Skeletal muscle cell (primary cell): ENCODE measurements at places on chromosomes 6 and 20.

DNA sequence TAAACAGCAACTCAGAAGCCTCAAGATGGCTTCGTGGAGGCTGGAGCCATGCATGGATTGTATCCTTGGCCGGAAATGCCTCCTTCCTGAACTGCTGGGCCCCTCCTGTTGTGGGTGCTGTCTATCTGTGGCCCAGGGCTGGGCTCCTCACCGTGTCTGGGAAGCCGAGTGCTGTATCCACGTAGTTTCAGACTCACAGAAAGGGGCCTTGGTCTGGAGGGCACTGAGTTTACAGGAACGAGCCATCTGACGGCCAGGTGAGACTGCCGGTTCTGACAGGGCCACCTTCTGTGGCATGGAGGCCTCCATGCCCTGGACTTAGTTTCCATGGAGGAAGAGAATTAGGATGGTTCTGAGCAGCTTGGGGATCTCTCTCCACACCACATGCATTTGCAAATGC is 142.2 kb downstream of the ERMARD start:
- no peak for DNase-seq

DNA sequence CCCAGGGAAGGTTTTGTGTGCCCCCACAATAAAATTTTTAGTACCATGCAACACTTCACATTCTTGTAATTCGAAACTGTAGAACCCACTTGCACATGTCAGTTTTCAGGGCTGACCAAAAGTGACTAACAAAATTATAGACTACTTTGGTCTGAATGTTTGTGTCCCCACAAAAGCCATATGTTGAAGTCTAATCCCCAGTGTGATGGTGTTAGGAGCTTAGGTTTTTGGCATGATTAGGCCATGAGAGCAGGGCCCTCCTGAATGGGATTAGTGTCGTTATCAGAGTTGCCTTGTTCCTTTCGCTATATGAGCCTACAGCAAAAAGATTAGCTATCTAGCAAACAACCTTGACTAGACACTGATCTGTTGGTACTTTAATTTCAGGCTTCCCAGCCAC is 49.0 kb upstream of the TENT5A start:
- no peak for DNase-seq

DNA sequence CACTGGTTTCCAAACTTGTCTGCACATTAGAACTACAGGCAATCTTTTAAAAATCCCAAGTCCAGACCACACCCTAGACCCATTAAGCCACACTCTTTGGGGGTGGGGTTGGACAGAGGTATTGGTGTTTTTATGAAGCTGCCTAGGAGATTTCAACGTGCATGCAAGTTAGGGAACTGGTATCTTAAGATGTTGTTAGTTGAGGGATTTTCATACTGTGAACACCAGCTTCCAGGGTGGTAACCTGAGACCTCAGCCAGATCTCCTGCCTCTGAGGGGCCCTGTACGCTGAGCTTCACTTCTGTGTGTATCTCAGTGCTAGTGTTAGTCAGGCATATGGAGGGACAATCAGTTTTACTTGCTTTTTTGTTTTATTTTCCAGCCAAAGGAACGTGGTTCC is 138.0 kb downstream of the UTRN start:
- no peak for DNase-seq

DNA sequence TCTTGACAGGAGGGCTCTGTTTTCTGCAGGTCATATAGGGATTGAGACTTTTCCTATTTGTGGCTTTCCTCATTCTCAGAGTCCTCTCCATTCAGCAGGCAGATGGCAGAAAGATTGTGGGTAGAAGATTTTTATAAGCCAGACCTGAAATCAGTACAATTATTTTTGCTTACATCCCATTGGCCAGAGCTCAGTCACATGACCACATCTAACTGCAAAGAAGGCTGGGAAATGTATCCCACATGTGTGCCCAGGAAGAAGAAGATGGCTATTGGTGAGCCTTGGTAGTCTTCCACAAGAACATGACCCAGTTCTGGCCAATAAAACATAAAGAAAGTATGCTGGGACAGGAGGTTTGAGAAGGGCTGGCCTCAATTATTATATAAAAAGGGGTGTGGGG is 21.5 kb upstream of the CCN5 start:
- DNase-seq: no peak

DNA sequence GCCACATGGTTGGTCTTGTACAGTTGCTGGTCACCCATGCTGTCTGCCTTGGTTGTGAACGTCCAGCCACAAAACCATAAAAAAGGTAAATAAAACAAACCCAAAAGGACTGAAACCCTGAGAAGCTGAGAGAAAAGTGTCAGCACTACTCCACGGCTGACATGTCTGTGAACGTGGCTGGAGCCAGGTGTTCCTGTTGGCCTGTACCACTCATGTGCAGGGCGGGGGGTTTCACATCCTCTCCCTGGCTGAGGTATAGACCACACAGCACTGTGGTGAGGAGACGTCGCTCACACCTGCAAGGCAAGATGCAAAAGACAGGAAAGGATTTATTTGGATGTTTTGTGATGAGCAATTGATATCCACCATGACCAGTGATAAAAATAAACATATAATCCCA is 51.9 kb upstream of the MRPS10 start:
- no peak for DNase-seq

DNA sequence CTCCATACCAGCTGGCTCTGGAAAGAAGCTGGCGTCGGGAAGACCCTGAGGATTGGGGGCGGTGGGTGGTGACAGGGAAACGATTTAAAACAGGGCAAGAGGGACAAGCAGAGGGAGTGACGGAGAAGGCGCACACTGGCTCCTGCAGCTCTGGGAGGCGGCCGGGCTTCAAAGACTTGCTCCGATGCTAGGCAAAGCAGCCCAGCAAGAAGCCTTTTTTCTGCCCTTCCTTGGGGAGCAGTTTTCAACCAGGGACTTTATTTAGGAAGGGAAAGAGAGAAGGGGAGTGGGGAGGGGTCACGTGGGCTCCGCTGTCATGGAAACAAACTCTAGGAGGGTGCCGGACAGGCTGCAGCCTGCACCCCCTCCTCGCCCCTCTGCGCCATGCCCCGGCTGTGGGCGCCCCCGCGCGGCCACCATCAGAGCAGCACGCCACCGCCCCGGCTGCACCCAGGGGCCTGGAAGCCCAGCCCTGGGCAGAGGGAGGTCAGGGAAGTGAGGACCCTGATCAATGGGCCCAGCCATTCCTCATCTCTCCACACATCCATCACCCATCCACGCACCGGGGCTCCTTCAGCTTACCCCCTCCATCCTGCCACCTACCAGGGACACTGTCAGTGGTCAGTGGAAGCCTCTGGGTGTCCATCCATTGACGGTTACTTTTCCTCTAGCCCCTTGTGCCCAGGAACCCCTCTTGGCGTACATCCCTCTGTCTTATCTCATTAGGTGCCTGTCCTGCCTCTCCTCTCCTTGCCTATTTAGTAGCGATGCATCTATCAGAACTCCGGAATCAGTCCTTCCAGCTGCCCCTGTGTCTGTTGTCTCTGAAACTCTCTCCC is 66.6 kb upstream of the CCDC167 start:
- DNase-seq: no peak

GRCh38 chr6:91824331-91824730 is 1237.5 kb upstream of the MAP3K7 start:
- DNase-seq: peak; percentile 31

- DNase-seq: peak; percentile 56
Measured at GRCh38 chr6:110534731-110535492, 58.5 kb upstream of the SLC22A16 start.

DNA sequence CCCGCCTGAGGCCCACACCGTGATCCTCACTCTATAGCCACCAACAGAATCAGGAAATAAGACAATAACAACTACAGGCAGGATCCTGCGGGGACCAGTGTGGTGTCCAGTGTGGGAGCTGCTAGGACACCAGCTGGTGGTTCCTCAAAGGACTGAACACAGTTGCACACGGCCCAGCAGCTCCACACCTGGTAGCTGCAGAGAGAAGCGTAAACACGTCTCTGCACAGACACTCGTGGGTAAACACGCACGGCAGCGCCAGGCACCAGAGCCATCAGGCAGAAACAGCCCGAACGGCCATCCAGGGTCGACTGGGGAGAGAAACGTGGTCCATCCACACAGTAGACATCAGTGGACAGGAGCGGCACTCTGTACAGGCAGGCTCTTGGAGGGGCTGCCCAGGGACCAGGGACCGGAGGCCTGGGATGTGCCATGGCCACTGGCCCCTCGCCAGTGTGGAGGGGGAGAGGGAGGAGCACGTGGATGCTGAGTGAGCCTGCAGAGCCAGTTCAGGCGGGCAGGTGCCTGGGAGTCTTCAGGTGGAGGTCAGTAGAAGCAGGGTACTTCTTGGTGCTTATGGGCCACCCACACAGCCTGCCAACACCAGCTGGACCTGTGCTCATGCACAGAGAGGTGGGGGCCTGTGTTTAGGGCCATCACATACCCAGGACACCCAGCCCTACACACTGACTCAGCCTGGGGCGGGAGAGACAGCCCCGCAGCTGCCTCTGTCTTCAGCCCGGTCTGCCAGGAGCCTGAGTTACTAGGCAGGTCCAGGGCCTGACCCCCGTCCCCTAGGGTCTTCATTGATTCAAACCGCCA is 7.4 kb upstream of the LAMA5 start:
- no peak for DNase-seq

GRCh38 chr20:50792708-50793574 is 1.9 kb upstream of the BCAS4 start:
- DNase-seq: peak; percentile 12

DNA sequence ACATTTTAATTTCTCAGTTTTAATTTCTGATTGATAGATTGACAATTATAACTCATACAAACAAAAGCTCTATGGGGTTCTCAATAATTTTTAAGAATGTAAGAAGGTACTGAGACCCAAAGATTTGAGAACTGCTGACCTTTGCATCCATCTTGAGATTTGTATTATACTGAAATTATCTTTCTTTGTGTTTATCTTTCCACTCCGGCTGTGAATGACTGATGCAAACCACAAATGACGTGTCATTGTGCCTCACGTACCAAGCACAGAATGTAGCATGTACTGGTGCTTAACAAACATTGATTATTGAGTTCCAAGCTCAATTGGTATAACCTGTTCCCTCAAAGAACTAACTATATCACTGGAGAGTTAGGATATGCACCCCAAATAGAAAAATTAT is 152.1 kb upstream of the SMLR1 start:
- no peak for DNase-seq

DNA sequence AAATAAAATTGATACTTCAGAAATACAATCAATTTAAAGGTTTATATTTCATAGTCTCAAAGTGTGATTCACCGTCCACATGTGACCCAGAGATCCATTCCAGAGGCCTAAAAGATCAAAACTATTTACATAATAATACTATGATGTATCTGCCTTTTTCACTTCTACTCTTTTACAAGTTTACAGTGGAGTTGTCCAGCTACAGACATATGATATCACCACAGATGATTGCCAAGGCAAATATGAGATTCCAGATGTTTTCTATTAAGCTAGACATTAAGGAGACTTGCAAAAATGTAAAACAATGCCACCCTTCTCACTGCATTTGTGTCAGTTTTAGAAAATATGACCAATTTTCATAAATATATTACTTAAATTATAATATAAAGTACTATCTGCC is 443.7 kb downstream of the GJA1 start:
- DNase-seq: peak; percentile 69

GRCh38 chr6:46789434-46790354 is 3.5 kb upstream of the MEP1A start:
- DNase-seq: no peak
